Fibroblast of skin of abdomen (primary cell): ENCODE measurements at places on chromosomes 7 and 10.

GRCh38 chr10:133131734-133132472, 28.1 kb upstream of the KNDC1 start:
- no peak for DNase-seq

- DNase-seq, result no peak
These were observed 191.5 kb downstream of the REEP3 start for GRCh38 chr10:63712717-63713115.

GRCh38 chr7:945147-945555, 9.3 kb downstream of the ADAP1 start:
- DNase-seq, result no peak

DNA sequence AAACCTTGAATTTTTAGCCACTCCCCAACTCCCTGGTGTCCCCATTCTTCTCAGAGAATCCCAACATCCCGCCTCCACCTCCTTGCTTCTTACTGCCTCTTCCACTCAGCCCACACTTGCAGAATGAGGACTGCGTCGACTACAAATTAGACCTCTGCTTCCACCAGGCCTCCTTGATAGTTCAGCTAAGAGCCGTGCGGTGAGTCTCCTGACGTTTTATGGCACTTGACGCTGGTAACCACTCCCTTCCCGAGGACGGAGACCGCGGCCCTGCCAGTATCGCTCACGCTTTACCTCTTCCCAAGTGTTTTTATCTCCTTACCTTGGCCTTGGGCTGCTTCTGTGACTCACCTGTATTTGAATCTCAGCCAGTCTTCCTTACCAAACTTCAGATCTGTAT, 31.1 kb downstream of the RBM17 start:
- DNase-seq, result no peak

DNA sequence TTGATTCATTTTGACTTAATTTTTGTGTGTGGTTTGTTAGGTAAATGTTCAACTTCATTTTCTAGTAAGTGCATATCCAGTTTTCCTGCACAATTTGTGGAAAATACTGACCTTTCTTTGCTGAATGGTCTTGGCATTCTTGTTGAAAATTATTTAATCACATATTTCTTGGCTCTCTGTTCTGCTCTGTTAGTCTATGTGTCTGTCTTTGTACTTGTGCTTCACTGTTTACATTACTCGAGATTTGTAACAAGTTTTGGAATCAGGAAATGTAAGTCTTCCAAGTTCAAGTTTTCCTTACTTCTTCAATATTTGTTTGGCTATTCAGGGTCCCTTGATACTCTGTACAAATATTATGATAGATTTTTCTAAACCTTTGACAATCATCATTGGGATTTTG, 838.2 kb upstream of the POM121L12 start:
- DNase-seq, result no peak

GRCh38 chr10:44863344-44864047, 47.6 kb upstream of the TMEM72 start:
- no peak for DNase-seq

DNA sequence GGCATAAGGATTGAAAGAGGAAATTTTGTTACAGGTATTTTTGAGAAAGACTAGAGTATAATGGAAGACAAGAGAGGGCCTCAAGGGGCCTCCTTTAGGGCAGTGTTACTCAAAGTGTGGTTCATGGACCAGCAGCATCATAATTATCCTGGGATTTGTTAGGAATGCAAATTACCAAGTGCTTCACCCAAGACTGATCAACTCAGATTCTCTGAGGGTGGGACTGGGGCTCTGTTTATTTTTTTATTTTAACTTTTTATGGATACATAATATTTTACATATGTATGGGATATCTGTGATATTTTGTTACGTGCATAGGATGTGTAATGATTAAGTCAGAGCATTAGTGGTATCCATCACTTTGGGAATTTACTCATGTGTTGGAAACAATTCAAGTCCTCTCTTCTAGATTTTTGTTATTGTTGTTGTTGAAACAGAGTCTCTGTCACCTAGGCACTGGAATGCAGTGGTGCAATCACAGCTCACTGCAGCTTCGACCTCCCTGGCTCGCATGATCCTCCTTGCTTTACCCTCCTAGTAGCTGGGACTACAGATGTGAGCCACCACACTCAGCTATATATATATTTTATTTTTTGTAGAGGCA, 2.2 kb upstream of the KCTD7 start:
- DNase-seq, result peak; percentile 58

DNA sequence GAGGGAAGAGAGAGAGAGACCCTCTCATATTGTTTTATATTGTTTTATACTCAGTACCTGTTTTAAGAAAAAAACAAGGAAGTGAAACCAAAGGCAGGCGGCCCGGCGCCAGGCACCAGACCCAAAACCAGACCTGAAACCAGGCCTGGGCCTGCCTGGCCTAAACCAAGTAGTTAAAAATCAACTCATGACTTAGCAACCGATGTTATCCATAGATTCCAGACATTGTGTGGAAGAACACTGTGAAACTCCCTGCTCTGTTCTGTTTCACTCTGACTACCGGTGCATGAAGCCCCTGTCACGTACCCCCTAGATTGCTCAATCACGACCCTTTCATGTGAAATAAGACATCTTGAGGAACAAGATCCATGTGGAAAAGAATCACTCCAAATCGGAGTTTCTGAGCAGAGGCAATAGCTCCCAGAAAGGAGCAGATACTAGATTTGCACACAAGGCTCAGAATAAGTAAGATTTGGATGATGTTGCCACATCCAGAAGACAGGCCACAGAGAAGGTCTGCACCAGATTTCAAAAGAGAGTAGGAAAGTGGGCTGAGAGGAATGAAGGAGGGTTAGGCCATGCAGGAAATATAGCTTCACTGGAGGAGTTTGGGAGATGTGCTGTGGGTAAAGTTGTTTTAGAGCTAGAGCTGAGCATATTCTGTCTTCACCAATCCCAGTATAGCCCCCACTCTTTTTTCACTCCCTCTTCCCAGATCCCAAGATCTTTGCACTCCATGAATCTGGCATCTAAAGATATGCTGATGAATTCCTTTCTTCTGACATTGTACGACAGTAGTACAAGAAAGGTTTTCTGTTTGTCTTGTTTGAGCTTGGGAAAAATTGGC, 8.8 kb upstream of the ZNF248 start:
- DNase-seq, result no peak

DNA sequence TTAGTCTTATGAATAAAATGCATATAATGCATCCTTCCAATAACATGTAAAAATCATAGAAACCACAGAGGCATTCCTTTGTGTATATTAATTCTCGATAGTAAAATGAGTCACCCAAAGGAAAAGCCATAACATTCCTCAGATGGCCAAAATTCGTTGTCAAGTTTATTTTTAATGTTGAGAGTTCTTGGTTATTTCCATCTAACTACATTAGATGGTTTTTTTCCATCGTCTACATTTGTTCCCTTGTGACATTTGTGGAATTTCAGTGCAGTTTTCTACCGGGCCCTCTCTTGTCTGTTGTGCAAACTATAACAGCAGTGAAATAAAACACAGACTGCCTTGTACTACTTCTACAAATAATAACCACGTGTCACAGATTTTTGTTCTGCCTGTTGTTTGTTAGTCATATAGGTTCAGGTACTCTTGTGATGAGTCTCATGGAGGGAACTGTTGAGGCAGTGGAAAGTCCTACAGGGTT, 54.7 kb upstream of the CCAR1 start:
- peak; percentile 94 for DNase-seq

GRCh38 chr10:17756557-17757217, 4.7 kb downstream of the TMEM236 start:
- no peak for DNase-seq

DNA sequence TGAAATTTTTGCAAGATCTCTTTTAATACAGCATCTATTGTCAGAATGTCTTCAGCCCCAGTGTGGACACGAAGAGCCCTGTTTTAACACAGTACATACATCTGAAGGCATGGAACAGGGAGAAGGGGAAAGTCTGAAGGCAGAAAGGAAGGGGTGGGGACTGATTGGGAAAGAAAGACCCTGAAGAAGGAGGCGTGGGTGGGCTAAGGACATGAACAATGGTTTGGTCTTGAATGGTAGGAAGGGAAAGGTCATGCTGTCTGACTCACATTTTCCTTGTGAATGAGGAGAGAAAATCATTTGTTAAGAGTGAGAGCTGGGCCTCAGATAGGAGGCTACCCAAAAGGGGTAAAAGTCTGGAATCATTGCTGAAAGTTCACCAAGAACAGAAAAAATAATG, 297.1 kb downstream of the GALNT17 start:
- DNase-seq, result no peak

- DNase-seq, result peak; percentile 89
These were observed 43.9 kb upstream of the GPAM start for GRCh38 chr10:112227331-112227987.

GRCh38 chr7:140402178-140402835, 1.6 kb upstream of the RAB19 start:
- DNase-seq, result peak; percentile 46

DNA sequence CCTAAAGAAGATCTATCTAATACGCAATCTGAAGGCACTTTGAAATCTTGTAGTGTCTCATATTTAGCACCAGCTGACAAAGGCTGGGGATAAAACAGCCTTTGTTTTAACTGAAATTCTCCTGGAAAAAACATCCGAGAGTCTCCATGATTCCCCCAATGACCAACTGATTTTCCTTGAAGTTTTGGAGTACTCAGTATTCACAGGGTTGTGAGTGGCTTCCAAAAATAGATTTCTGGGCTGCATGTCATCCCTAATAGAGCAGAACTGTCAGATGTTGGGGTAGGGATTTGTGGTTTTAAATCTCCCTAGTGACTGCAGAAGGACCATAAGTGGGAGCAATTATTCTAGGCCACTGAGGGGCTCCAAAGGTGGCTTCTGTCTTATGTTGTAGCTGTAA, 206.4 kb downstream of the TAX1BP1 start:
- DNase-seq, result no peak

- DNase-seq, result no peak
These were observed 154.1 kb upstream of the PDE1C start for GRCh38 chr7:32224276-32224675.

DNA sequence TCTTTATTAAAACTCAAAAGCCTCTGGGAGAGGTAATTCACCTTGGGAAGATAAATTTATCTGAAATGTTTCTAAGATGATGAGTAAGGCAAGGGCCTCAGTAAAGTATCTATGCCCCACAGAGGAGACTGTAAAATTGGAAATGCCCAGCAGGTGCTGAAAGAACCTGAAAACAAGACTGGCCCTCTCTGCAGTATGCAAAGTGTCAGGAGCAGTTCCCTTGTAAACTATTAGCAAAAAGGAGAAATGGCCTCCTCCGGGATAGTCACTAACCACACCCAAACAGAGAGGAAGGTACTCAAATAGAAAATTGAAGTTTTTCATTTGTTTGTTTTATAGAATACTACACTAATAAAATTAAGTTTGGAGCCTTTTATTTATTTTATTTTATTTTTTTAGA, 81.2 kb downstream of the FZD1 start:
- DNase-seq, result no peak

DNA sequence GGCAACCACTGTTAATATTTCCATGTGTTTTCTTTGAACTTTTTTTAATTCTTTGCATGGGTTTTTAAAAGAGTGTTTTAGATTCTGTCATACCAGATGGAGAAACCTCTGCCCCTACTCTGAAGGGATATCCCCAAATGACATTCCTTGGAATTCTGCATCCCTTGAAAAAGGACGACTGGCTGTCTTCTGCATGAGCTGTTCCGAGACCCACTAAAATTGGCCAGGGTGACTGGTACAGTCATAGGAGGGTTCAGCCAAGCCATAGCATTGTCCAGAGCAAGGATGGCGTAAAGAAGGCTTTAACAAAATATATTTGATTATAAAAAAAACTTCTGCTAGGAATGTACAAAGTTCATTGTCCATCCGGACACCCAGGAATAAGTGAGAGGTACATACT, 952.9 kb downstream of the NRG3 start:
- no peak for DNase-seq

DNA sequence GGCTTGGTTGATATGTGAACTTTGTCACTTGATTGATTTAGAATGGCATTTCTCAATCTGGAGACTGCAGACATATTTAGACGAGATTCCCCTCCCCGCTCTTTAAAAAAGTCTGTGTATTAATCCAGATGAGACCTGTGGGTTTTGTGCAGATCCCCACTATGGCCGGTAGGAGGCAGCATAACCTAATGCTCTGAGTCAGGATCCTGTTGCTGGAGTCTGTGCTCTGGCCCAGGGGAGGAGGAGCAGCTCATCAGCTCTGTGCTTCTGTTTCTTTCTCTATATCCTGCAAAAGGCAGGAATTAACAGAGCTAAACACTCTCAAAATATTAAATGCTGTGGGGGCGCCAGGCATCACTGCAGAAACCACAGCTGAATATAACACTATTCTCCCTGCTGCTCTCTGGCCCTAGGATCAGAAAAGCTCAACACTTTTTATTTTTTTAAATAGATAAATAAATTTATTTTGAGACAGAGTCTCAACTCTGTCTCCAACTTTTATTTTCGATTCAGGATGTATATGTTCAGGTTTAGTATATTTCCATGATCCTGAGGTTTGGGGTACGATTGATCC, 23.9 kb upstream of the SEPHS1 start:
- DNase-seq, result peak; percentile 79

GRCh38 chr10:109934958-109935793, 11.9 kb upstream of the XPNPEP1 start:
- DNase-seq, result no peak

- peak; percentile 37 for DNase-seq
These were observed 40.4 kb downstream of the CNNM1 start for GRCh38 chr10:99369551-99369950.

GRCh38 chr10:78942091-78942501, 126.7 kb upstream of the ZMIZ1 start:
- DNase-seq, result peak; percentile 68

GRCh38 chr7:37218956-37219355, 229.7 kb downstream of the ELMO1 start:
- no peak for DNase-seq

- DNase-seq, result peak; percentile 49
These were observed 174.7 kb upstream of the TCF7L2 start for GRCh38 chr10:112775381-112775780.

- DNase-seq, result no peak
These were observed 81.3 kb downstream of the RAPGEF5 start for GRCh38 chr7:22275661-22276060.

DNA sequence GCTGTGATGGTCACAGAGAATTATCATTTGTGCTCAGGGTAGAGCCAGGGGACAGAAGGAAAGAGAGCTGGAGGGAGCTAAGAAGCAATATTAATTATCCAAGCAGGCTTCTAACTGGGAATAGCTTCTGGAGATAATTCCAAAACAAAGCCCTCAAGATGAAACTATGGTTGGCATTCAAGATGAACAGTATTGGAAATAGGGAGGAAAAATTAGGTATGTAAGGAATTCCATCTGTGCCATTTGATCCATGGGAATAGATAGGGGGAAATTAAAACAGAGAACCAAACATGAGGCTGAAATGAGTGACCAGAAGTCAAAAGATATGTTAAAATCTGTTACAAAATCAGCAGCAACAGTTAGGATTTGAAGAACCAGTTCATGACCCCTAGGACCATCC, 75.3 kb downstream of the NDUFB2 start:
- DNase-seq, result peak; percentile 4
